Spinal cord (tissue), 10 donors: ENCODE measurements at places on chromosomes 16 and 17. TPM values are rescaled to one million over a fixed set of nuclear protein-coding genes. Genes with fewer than 3 reads are reported as not detected.

- peak; percentile 38 for DNase-seq
- H3K36me3 ChIP-seq = no peaks in the 10 kb centered on the region
- no peak overlapping the region for H3K4me3 ChIP-seq
- no peaks in the 10 kb centered on the region for H3K4me1 ChIP-seq
Observed at GRCh38 chr17:58121925-58122324, 26.3 kb upstream of the OR4D1 start.

Gene CX3CL1
- 20.1 TPM for total RNA-seq

Gene GRAP
- 5.1 TPM for total RNA-seq

GRCh38 chr17:71948703-71949422 is 172.0 kb upstream of the SOX9 start:
- no peaks in the 10 kb centered on the region for H3K4me1 ChIP-seq
- H3K36me3 ChIP-seq = no peaks in the 10 kb centered on the region
- no peak for DNase-seq
- no peak overlapping the region for H3K4me3 ChIP-seq

DNA sequence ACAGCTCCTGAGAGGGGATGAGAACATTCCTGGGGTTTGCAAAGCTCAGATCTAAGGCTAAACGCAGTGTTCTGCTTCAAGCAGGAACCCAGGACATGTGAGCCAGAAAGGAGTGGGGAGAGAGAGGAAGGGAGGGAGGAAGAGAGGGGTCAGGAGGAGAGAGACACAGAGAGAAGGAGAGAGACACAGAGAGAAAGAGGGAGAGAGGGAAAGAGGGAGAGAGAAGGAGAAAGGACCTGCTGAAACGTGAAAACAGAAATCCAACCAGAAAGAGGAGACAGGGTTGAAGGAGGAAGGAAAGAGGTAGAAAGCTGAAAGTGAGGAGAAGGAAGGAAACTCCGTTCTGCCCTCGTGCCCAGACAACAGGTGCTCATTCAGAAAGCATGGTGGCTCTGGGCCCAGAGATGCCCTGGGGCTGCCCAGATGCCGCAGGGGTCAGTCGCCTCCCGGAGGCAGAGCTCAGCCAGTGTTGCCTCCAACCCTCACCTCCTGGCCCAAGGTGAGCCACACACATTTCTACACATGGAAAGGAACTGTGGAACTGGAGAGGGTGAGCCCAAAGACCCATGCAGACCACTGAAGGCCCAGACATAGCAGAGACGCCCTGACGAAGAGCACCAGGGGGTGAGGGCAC is 49.0 kb upstream of the ENPP7 start:
- H3K36me3 ChIP-seq = no peaks in the 10 kb centered on the region
- H3K27me3 ChIP-seq = peaks cover 7% of the 10 kb centered on the region
- no peak overlapping the region for H3K27ac ChIP-seq
- DNase-seq = no peak
- no peak overlapping the region for H3K4me3 ChIP-seq

DNA sequence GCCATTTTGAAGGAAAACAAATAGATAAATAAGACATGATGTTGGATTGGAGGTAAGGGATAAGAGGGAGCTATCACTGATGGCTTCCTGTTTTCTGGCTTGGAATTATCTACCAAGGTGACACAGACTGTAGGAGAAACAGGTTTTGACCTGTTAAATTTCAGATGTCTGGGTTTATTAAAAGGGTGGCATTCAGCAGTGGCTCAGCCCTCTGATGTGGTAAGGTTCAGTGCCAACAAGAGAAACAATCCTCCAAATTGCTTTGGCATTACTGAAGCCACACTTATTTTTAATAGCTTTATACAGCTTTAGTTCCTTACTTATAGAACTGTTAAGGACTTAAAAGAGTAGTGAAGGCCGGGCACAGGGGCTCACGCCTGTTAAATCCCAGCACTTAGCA is 37.0 kb upstream of the AKAP1 start:
- H3K36me3 ChIP-seq = no peaks in the 10 kb centered on the region
- no peak overlapping the region for H3K4me3 ChIP-seq
- H3K27ac ChIP-seq = no peak overlapping the region
- peaks cover 22% of the 10 kb centered on the region for H3K4me1 ChIP-seq
